ENCODE measurements at places on chromosomes 5 and 9.

GRCh38 chr9:131578731-131579504 lies 33.6 kb downstream of the PRRT1B start:
- peaks cover 15% of the 10 kb centered on the region for H3K4me1 ChIP-seq
- H3K27ac ChIP-seq = peak overlapping the region; percentile 90
- H3K27me3 ChIP-seq = no peaks in the 10 kb centered on the region
- no peak for DNase-seq
- peaks cover 4% of the 10 kb centered on the region for H3K36me3 ChIP-seq

- H3K4me3 ChIP-seq = peak overlapping the region; percentile 92
- H3K4me1 ChIP-seq = peaks cover 36% of the 10 kb centered on the region
- H3K27me3 ChIP-seq = no peaks in the 10 kb centered on the region
- peak overlapping the region; percentile 98 for H3K27ac ChIP-seq
- DNase-seq = no peak
Measured at GRCh38 chr9:34638138-34638445, 505 bp upstream of the SIGMAR1 start.

DNA sequence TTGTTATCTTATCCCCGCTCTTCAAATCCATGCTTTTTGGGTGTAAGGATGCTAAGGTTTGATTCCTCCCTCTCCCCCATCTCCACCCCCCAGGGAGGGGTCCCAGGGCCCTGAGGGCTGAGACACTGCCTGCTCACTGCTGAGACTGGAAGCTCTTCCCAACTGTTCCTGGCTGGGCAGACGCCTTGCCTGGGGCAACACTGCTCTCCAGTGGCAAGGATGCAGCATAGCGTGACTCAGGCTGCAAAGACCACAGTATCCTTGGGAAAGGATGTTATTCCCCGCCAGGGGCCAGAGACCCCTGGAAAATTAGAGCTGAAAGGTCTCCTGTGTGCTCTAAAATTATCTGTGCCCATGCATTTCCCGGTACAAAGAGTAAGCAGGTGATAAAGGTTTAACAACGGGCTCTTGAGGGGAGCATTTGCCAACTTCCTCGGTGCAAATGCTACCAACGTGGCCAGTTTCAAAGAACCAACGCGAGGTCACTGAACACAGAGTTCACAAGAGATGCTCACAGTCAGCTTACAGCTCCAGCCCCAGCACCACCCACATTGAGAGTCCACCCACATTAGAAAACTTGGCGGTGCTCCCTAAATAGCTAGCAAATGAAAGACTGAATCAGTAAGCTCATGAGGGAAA lies 271.9 kb downstream of the NSG2 start:
- no peak overlapping the region for H3K4me3 ChIP-seq
- peaks cover 2% of the 10 kb centered on the region for H3K36me3 ChIP-seq
- DNase-seq = no peak
- no peak overlapping the region for H3K27ac ChIP-seq
- peaks cover 51% of the 10 kb centered on the region for H3K27me3 ChIP-seq

- H3K4me1 ChIP-seq = peaks cover 2% of the 10 kb centered on the region
- no peak overlapping the region for H3K4me3 ChIP-seq
- H3K27me3 ChIP-seq = peaks cover 12% of the 10 kb centered on the region
Measured at GRCh38 chr5:146528236-146528635, 12.2 kb upstream of the GPR151 start.

DNA sequence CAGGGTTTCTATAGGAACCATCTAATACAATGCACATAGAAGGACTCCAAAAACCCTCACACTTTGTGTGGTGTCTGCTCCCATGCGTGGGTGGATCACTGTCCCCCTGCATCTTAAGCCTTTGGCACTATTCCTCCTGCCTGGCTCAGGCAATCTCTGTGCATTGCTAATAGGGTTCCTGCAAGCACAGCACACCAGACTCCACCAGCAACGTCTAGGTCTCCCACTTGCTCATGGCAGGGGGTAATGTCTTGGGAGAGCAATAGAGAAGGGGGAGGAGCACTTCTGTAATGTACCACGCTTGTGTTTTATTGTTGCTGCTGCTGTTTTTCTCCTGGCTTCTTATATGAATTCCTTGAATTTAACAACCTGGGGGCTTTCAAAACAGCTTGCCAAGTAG lies 182.6 kb upstream of the GLRA1 start:
- H3K4me3 ChIP-seq = no peak overlapping the region
- no peaks in the 10 kb centered on the region for H3K4me1 ChIP-seq

DNA sequence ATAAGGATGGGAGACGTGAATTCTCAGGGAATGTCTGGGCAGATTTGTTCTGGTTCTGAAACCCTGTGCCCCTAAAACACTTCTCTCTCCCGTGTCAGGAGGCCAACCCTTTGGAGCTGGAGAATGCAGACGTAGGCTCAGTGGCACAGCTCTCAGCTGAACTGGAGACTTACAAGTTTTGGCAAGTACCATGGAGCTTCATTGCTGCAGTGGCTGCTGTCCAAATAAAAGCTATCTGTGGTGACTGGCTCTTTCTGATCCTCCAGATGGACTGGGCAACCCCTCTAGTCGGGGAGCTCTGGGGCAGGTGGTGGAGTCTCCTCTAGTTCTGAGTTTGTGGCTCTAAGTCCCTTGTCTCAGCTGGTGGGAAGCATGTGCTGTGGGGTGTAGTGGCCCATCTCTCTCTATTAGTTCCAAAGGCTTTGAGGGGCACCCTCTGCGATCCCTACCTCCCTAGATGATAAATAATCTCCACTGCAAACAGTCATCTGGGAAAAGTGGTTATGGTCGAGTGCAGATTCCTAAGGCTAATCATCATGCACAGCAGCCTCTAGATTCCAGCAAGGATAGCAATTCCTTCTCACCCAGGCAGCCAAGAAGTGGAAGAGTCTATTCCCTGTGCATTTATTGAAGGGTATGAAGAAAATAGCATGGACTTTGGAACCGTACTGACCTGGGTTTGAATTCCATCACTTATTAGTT lies 204.2 kb upstream of the KLF4 start:
- H3K4me1 ChIP-seq = no peaks in the 10 kb centered on the region
- H3K27me3 ChIP-seq = no peaks in the 10 kb centered on the region
- no peak overlapping the region for H3K4me3 ChIP-seq
- H3K27ac ChIP-seq = no peak overlapping the region
- DNase-seq = no peak
- H3K36me3 ChIP-seq = no peaks in the 10 kb centered on the region

GRCh38 chr5:73436535-73437100 lies 12.0 kb downstream of the FOXD1 start:
- H3K36me3 ChIP-seq = peaks cover 3% of the 10 kb centered on the region
- peak overlapping the region; percentile 78 for H3K27ac ChIP-seq
- H3K4me1 ChIP-seq = peaks cover 10% of the 10 kb centered on the region
- peak overlapping the region; percentile 75 for H3K4me3 ChIP-seq

GRCh38 chr5:54341971-54342370 lies 31.6 kb upstream of the ARL15 start:
- H3K27ac ChIP-seq = no peak overlapping the region
- H3K27me3 ChIP-seq = peaks cover 18% of the 10 kb centered on the region
- H3K36me3 ChIP-seq = no peaks in the 10 kb centered on the region
- no peak overlapping the region for H3K4me3 ChIP-seq
- no peaks in the 10 kb centered on the region for H3K4me1 ChIP-seq

GRCh38 chr9:89444274-89444673 lies 53.6 kb downstream of the SEMA4D start:
- no peaks in the 10 kb centered on the region for H3K27me3 ChIP-seq
- peak overlapping the region; percentile 89 for H3K4me3 ChIP-seq
- peak; percentile 47 for DNase-seq
- H3K4me1 ChIP-seq = peaks cover 67% of the 10 kb centered on the region
- H3K27ac ChIP-seq = peak overlapping the region; percentile 98

Data from T-helper 17 cell (primary cell).